EH (cell line): ENCODE measurements at places on chromosomes 1 and 21.
A peak's percentile ranks its signal among the peaks of the same experiment; 100 is the strongest.

GRCh38 chr1:184272175-184272866, 114.5 kb upstream of the C1orf21 start:
- peak; percentile 40 for DNase-seq

- no peak for DNase-seq
Measured at GRCh38 chr1:226731257-226731893, 7.7 kb downstream of the ITPKB start.

GRCh38 chr1:112937070-112937469, 18.9 kb downstream of the SLC16A1 start:
- peak; percentile 72 for DNase-seq

DNA sequence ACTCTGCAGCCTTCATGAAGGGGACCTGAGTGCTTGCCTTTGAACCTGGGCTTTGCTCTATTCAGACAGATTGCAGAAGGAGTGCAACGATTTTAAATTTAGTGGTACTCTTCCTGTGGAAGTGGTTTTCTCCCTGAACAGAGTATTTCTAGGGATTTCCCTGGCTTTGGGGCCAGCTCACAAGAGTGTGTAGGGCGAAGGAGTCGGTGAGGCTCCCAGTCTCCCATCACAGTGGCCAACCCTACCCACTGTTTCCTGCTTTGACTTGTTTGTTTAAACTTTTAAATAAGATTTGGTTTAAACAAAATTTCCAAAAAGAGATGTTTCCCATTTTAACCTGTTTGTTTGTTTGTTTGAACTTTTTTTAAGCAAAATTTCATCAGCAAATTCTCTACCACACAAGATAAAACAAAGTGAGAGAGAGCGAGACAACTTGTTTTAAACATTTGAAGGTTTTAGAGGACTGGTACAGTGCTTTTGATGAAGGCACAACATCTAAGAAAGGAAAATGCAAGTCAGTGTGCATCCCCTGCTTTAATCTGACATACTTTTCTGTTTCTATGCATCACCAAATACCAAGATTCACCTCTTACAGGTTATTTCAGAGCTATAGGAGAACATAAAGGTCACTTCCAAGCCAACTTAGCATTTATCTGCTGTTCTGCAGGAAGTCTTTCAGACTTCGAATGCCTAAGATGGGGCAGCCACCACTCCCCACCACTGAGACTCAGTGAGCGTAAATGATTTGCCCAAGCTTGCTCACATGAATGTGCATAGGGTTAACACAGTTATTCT, 6.6 kb downstream of the SELP start:
- DNase-seq: no peak

DNA sequence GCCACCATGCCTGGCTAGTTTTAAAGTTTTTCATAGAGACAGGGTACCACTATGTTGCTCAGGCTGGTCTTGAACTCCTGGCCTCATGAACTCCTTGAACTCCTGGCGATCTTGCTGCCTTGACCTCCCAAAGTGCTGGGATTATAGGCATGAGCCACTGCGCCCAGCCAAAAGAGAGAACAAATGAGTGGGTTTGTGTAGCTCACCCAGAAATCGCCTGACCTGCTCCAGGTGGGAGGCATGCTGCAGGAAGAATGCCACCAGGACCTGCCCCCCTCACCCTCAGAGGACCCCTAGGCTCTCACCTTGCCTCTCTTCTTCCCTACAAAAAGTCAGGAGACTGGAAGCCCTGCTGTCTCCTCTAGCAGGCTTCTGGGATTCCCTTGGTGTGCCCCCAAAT, 88.8 kb downstream of the SYT2 start:
- DNase-seq: no peak

DNA sequence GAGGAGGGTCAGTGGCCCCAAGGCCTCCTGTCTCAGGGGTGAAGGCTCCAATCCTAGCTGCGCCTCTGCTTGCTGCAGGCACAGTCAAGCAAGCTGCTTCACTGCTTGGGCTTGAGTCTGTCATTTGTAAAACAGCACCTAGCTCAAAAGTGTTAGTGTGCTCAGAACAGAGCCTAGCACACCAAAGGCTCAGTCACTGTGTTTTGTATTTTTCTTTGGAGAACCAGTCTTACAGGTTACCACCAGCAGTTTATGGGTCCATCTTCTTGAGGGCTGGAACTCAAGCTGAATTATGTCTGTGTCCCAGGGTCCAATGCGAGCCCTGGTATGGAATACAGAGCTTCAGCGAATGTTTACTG, 113.6 kb downstream of the DMRTB1 start:
- DNase-seq: no peak

- no peak for DNase-seq
Measured at GRCh38 chr1:76262601-76263000, 188.1 kb downstream of the ST6GALNAC3 start.

- peak; percentile 94 for DNase-seq
Measured at GRCh38 chr1:185500001-185500626, 183.1 kb upstream of the IVNS1ABP start.

GRCh38 chr1:77385551-77385950, 103.7 kb downstream of the AK5 start:
- peak; percentile 30 for DNase-seq

DNA sequence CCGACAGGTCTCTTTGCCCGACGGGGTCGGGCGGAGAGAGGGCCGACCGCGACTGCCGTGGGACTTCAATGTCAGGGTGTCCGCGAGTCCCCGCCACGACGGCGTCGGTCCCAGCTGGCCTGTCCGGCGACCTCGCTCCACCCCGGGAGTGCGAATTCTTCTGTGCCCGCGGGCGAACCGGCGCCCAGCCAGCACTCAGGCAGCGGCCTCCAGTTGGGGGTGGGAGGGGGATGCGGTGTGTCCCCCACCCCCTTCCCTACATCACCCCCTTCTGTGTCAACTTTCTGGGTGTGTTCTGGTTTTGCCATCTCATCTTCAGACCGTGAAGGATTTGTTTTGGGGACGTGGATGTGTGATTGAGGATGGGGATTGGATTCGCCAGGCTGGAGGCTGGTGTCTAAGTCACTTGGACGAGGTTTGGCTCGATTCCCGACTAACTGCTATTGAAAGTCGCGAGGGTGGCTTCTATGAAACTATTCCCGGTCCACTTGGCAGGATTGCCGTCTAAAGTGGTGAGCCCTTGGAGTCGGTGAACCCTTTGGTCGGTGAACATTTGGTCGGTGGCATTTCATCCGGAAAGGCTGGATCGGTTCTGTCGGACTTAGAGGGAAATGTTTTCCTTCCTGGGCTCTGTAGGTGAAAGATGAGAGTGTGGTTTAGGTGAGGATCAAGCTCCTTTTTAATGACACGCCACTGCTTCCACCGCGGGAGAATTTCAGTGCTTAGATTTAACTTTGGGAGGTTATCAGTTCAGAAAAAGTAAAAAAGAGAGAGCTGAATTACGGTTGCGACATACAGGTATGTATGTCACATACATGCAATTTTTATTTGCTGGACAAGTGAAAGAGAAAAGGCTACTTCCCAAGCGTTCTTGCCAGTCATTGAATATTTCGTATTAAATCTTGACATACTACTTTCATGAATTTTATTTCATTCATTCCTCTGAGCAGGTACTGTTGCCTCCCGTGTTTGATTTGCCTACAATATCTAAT, 771 bp downstream of the ABCD3 start:
- DNase-seq: peak; percentile 70

DNA sequence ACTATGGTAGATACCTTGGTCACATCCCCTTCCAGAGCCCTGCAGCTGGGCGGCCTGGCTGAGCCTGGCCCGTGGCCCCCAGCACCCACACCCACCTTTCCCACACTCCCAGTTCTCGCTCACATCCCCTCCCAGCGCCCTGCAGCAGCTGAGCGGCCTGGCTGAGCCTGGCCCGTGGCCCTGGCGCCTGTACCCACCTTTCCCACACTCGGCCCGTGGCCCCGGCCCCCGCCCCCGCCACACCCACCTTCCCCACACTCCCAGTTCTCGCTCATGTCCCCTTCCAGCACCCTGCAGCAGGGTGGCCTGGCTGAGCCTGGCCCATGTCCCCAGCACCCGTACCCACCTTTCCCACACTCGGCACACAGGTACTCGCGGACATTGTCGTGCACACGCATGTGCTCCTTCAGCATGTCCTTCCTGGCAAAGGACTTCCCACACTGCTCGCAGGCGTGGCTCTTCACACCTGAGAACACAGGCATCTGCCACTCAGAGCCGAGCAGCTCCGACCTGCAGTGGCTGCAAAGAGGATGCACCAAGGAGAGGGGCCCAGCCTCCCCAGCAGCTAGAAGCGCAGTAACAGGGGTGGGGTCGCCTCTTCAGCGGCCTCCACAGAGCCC, 52.5 kb upstream of the RIPK4 start:
- DNase-seq: no peak

DNA sequence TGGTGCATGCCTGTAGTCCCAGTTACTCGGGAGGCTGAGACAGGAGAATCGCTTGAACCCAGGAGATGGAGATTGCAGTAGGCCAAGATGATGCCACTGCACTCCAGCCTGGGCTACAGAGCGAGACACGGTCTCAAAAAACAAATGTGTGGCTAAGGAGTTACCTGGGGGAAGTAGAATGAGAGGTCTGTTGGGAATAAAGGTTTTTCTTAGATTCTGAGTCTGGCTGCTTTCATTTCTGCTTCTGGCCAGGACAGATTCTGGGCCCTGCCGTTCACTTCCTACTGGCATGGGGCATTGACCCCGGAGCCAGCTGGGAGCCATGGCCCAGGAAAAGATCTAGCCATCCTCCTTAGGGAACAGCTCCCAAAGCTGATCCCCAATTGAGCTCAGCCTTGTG, 420 bp upstream of the DCDC2B start:
- no peak for DNase-seq

GRCh38 chr1:25095635-25096200, 136.6 kb downstream of the SYF2 start:
- DNase-seq: no peak

GRCh38 chr1:220927442-220927841, 48.2 kb downstream of the HLX start:
- no peak for DNase-seq

DNA sequence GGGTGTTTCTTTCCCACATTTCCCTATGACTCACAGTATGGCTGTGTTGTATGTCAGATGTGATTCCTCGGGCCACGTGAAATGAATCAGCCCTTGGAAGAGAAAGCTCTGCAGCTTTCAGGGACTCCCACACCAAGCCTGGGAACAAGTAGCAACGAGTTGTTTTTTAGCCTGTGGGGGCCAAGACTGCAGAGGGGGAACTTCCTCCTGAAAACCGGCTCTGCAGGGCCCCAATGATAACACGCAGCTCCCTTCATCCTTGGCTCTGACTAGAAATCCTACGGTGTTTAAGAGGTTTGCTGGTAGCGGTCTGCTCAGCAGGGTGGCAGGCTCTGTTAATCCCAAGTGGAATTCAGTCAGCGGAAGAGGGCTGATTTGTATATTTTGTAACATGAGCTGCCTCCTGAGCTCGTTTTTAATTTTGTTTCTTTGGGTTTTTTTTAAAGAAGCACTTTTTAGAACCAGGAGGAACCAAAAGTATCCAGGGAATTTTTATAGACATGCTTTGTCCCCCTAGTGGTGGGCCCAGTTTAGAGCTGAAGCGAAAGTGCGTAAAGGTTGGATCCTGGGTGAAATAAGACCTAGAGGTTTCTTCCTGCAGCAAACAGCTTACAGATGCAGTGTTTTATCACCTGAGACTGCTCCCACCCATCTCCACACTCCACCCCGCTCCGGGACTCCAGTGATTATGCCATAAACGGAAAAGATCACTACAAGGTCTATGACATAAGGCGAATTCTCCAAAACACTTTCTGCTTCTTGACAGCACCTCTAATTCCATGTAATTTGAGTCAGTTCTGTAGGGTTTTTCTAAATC, 48.8 kb downstream of the LAMC2 start:
- DNase-seq: peak; percentile 98

GRCh38 chr21:42807938-42808613, 71.3 kb downstream of the WDR4 start:
- no peak for DNase-seq

DNA sequence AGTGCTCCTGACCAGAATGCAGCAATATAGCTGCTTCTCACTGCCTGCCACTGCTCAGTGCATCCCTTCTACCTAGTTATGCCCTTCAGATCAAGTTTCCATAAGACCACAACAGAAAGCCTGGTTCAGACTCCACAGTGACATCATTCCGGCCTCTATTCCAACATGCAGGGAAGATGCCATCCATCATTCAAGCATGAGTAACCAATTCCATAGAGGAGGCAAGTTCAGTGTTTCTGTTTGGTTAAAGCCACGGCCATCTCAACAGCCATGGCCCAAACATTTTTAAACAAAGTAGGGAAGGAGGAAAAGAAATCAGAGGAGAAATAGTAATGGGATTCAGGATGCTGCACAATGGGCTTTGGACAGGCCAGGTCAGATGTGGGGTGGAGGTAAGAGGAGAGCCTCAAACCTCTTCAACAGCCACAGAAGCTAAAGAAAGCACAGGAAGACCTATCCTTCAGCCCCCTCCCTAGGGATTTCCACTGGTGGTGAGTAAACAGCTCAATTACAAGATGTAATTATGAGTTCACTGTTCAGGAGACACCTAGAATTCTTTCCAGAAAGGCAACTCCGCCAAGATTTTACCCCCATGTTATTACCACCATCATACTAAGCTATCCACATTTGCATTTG, 484.9 kb downstream of the SETD4 start:
- peak; percentile 96 for DNase-seq

- DNase-seq: peak; percentile 37
Measured at GRCh38 chr1:200473698-200474371, 64.0 kb upstream of the ZNF281 start.

- DNase-seq: peak; percentile 64
Measured at GRCh38 chr1:215376544-215377264, 190.4 kb upstream of the KCTD3 start.

GRCh38 chr21:37006486-37007291, at the start of gene RIPPLY3:
RIPPLY3 (plus strand) TSS chr21:37006702; CDS start chr21:37006773, 71 bp downstream.
- DNase-seq: peak; percentile 49

DNA sequence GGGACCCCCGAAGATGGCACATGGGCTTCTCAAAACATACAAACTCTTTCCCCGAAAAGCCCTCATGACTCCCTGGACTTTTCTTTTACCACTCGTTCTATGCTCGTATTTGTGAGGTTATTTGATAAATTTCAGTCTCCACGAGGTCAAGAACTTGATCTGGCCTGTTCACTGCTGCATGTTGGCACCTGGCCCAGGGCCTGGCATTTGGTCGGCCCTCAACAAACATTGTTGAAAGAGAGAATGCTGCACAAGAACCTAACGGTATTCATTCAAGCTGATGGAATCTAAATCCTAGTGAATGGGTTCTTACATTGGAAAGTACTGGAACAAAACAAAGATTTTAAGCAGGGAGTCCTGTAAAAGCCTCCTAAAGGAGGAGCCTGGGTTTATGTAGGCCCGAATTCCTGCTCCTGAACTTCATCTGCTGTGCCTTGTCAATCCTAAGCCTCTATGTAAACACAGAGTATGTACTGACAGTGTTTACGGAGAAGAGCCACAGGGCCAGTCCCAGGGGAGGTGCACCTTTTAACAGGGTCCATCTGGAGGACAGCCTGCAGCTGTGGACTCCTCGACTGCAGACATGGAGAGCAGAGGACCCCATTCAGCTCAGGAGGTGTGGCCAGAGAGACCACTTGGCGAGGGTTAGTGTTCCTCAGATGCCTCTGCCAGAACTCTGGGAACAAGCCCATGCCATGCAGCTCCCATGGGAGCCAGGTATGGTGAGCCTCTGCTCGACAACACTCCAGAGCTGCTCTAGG, 46.9 kb downstream of the L1TD1 start:
- DNase-seq: no peak

GRCh38 chr1:68317543-68317942, 85.2 kb upstream of the WLS start:
- DNase-seq: no peak
